Fibroblast of skin of left biceps (primary cell): ENCODE measurements at places on chromosomes 3 and 15.
A peak's percentile ranks its signal among the peaks of the same experiment; 100 is the strongest.

GRCh38 chr15:75029378-75030022, 6.1 kb downstream of the PPCDC start:
- peak; percentile 47 for DNase-seq

GRCh38 chr15:89551550-89551949, 23.7 kb upstream of the TICRR start:
- DNase-seq: no peak

DNA sequence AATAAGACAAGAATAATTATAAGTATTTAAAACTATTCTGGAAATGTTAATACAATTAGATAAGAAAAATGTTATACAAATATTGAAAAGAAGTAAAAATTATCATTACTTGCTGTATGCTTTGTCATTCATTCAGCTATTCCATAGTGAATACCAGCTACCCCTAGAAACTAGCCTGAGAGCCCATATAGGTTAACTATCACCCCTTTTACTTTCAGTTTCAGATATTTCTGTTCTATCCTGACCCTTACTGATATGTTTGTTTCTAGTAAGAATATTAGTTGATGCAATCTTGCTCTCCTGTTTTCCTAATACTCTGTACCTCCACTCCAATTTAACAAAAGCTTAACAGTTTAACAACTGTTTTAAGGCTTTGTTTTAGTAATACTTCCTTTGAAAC, 31.6 kb downstream of the FAM227B start:
- DNase-seq: no peak

DNA sequence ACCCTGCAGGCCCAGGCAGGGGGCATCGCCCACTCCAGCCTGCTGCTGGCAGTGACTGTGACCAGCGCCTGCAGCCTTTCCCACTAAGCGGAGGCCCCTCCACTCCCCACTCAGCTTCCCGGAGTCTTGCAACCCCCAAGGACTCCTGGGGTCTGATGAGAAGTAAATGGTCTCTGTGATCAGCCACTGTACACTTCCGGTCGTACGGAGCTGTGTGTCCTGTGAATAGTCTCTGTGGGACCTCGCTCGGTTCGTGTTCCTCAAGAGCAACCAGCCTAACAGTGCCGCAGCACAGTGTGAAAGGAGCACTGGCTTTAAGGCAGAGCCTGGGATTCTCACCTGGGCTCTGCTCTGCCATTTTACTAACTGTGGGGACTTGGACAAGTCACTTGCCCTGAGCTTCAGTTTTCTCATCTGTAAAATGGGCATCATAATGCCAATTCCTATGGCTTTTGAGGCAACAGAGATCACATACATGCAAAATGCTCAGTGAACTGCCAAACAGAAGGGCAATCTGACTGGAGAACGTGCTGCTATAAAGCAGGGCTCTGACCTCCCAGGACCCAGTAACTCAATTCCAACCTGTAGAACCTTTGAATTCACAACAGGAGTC, 26.7 kb downstream of the TMEM43 start:
- DNase-seq: no peak

GRCh38 chr3:101527906-101528305, 14.9 kb upstream of the SENP7 start:
- DNase-seq: no peak

- no peak for DNase-seq
Observed at GRCh38 chr3:24037971-24038370, 92.9 kb downstream of the NR1D2 start.

GRCh38 chr3:14806641-14807263, 12.0 kb upstream of the FGD5 start:
- DNase-seq: no peak

DNA sequence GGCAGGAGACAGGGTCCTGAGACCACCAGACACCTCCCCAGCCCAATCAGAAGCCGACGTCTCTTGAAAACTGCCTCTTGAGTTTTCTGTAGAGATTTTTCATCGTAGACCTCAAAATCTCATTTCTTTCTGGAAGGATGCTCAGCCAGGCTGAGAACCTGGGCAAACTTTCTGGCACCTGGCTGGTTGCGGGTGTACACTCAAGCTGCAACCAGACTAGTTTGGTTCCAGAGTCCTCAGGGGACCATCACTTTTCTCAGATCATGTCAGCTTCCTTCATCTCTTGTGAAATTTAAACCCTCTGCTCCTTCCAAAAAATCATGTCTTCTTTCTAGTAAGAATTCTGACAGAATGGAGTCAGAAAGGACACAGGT, 45.1 kb downstream of the CMTM7 start:
- no peak for DNase-seq

DNA sequence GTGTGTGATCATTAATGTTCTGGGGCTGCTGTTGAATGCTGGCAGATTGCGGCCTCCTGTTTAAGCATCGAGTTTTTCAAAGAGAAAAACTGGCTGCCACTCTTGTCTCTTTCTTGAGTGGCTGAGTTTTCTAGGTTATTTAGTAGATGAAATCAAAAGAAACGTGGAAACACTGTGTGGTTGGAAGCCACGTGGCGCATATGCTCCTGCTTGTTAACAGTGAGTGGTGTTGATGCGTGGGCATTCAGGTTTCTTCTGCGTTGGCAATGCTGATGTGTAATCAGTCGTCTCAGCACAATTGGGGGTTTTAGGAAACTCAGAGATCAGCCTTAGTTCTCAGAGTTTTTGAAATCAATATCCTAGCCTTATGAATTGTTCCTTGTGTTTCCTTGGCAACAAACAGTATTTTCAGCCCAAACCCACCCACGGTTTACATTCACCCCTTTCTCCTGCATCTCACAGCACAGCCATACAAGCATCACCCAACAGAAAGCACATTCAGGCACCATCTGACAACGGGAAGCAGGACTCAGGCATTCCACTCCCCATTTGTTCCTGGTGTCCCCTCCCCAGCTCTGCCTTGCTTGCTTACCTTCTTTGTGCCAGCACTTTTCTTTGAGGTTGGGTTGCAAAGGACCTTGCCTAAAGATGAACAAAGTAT, 74.7 kb downstream of the SEC22A start:
- DNase-seq: no peak

DNA sequence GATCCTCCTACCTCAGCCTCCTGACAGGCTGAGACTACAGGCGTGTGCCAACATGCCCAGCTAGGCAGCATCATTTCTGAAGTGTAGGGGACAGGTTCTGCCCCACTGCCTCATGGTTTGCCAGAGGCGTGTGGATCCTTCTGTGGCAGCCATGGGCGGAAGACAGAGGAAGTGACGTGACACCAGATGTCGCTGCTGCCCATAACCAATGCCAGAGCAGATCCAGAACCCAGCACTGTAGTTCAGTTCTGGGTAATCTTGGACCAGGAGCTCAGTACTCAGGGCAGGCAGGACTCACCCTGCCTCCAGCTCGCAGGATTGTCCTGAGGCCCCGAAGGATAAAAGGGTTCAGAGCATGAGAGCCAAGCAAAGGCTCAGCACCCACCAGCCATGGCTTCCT, 8.2 kb downstream of the RBPMS2 start:
- DNase-seq: no peak

- DNase-seq: no peak
Observed at GRCh38 chr3:72738752-72739530, 109.3 kb downstream of the SHQ1 start.
